ENCODE measurements at places on chromosomes 11 and 22.
A peak's percentile ranks its signal among the peaks of the same experiment; 100 is the strongest.

GRCh38 chr11:12029119-12029518 lies 20.7 kb upstream of the DKK3 start:
- DNase-seq = no peak

- DNase-seq = peak; percentile 20
These were observed 66.7 kb downstream of the SYN3 start for GRCh38 chr22:32991353-32992101.

- DNase-seq = no peak
These were observed 116.2 kb downstream of the RRAS2 start for GRCh38 chr11:14242733-14243132.

DNA sequence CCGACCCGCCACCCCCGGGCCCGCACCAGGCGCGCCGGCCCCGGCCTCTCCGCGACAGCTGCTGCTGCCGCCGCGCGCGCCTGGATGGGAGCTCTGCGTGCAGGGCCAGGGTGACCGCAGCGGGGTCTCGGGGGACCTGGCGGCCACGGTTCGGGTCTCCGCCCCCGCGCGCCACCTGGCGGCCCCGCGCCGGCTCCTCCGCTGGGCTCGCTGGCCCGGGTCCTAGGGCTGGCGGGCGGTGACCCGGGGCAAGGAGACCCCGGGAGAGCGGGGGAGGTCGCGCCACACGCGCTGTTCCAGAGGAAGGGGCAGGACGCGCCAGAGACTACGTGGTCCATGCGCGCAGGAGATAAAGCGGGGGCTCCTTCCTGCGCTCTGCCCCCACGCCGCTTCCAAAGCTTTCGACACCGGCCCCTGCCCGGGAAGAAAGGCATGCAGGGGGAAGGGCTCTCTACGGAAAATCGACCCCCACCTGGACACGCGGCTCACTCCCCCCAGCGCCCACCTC lies 562 bp downstream of the SHANK2 start:
- peak; percentile 61 for DNase-seq

DNA sequence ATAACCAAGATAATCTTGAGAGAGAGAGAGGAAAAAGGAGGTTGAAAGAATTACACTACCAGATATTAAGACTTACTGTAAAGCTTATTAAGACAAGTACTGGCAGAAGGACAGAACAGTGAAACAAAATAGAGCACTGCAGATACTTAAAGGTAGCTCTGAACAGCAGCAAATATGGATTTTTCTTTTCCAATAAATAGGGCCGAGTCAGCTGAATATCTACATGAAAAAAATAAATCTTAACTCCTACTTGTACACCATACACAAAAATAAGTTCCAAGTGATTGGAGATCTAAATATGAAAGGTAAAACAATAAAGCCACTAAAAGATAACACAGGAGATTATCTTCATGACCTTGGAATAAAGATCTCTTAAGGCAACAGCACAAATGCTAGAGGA lies 12.4 kb downstream of the THAP12 start:
- DNase-seq = no peak

Data from brain (organoid and tissue), 16 donors.